ENCODE measurements at places on chromosomes 11 and 22.

- no peak for DNase-seq
Measured at GRCh38 chr11:13055200-13055599, 46.1 kb downstream of the RASSF10 start.

DNA sequence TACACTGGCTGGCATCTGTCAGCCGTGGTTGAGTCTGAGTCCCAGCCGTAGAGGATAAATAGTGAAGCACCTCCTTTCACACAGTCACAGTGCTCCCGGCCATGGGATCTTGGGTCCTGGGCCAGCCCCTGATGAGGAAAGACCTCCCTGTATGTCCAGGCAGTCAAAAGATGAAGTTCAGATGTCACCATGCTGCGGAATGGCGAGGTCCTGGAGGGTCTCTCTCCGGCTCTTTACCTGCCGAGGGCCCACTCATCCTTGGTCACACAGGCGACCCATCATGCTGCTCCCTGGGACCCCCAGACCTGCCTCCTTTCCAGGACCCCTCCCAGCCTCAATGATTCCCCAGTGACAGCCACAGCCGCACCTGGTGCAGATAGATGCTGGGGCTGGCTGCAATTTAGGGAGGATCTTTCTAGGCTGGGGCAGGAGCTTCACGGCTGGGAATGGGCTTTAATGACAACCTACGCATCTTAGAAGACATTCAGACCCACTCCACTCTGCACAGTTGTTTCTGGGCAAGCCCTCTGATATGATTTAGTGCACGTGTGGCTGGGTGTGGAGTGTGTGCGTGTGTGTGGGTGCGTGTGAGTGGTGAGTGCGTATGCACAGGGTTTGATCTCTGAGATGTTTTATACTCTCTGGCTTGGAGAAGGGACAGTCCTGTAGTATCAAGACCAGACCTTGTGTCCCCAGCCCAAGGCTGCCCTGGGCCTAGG is 79.7 kb downstream of the FBLN1 start:
- DNase-seq = no peak

- DNase-seq = no peak
Measured at GRCh38 chr11:126654886-126655806, 299.7 kb downstream of the ST3GAL4 start.

DNA sequence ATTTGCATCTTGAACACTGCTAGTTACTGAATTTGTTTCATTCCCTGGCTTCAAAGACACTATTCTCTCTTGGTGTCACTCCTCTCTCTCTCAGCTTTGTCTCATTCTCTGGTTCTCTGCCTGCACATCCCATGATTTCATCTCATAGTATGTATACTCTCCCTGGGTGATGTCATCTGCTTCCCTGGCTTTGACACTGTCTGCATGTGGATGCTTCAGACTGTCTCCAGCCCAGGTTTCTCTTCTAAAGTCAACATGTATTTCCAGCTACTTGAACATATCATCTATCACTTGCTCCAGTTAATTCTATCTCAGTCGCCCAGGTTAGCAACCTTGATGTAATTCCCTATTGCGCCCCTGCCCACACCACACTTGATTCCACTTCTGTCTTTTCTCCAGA is 9.3 kb upstream of the ACAT1 start:
- no peak for DNase-seq

DNA sequence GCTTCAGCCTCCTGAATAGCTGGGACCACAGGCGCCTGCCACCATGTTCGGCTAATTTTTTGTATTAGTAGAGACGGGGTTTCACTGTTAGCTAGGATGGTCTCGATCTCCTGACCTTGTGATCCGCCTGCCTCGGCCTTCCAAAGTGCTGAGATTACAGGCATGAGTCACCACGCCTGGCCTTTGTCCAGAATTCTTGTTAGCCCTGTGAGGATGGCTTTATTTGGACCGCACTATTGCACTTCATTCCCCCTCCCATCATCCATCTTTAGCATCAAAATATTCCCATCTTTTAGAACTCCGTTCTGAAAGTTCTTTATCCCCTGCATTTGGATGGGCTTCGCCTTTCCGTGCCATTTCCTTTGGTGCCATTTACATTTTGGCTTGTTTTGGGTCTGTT is 2.6 kb downstream of the SAMM50 start:
- no peak for DNase-seq

DNA sequence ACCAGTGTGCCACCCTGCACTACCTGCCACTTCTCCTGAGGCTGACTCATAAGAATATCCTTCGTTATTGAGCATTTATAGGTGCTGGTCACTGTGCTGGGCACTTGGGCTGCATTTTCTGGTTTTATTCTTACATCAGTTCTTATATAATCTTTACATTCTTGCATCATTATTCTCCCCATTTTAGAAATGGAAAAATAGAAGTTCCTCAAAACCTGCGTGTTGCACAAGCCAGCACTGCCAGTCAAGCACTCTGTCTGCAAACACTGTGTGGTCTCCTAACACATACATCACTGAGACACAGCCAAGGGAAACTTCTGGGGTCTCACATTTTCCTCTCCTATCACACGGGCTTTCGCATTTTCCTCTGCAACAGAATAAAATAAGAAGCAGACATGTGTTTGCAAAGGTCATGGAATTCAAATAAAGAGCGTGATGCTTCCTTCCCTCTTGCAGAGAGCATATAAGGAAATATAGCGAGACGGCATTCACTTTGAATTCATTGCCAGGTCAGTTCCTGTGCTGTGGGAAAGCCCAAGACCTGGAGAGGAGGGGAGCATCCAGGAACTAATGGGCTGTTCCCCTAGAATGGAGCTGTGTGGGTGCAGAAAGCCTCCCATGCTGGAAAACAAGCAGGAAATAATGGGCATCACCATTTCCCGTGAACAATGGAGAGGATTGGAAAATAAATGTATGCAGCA is 73.9 kb upstream of the SEZ6L start:
- DNase-seq = no peak

DNA sequence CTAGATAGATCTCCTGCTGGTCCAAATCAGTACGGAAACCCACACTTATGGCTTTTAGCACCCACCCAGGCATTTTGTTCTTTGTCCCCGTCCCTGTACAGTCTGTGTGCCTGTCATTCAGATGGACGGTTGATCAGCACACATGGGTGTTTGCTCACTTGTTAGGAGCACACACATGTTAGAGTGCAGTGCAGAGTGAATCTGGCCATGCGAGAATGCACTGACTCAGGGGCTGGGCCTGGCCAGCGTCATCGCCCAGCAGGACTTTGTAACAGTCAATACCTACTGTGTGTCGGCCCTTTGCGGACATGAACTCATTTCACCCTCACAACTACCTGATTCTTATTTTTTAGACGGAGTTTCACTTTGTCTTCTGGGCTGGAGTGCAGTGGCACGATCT is 3.4 kb downstream of the RPS6KA4 start:
- DNase-seq = no peak

DNA sequence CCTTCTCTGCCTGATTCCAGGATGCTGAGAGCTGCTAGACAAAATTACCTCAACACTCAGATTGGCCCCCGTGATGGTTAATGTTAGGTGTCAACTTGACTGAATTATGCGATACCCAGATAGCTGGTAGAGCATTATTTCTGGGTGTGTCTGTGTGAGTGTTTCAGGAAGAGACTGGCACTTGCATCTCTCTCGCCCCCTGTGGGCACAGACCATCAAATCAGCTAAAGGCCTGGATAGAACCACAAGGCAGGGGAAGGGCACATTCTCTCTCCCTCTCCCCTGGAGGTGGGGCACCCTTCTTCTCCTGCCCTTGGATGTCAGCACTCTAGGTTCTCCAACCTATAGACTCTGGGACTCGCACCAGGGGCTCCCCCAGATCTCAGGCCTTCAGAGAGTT is 79.7 kb downstream of the KIRREL3 start:
- no peak for DNase-seq

DNA sequence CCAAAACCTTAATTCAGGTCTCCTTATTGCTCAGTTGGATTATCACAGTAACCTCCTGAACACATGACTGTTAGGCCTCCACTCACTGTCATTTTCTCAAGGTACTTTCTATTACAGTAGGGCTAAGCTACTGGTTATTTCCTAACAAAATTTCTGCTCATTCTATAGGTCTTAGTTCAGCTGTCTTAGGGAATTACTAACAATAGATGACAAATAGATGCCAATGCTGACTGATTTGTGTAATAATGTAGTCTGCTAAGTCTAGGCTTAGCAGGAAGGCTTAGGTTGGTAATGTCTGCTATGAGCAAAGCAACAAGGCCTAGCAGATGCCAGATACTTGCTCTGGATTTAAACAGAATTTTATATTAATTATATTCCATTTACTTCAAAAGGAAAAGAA is 58.1 kb downstream of the RSF1 start:
- DNase-seq = no peak

DNA sequence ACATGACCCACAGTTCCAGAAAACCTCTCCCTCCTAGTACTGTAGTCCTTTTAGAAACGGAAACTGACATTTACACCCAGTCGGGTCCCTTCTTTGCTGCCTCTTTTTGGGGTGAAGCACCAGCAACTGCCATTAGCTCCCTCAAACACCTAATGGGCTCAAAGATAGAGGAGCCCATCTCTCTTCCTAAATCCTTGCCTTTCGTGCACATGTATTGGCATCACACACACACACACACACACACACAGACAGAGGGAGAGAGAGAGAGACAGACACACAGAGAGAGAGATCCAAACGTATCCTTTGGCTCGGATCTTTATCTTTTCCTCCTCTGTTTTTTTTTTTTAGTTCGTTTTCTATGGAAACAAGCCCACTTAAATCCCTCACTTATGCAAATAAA is 716 bp downstream of the GRM5 start:
- DNase-seq = no peak

DNA sequence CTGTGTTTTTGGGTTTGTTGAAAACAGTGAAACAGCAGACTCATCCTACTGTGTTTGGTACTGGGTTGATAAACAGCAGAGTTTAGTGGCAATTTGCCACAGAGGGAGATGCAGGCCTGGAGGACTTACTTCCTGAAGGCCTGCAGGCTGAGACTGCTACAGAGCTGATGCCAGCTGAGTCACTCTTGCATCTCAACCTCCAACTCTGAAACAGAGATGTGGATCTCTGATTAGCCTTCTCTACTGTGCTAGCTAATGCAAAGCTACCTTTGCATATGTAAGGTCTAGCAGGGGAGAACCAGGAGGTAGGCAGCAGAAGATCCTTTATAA is 14.3 kb downstream of the ATP5MG start:
- no peak for DNase-seq

DNA sequence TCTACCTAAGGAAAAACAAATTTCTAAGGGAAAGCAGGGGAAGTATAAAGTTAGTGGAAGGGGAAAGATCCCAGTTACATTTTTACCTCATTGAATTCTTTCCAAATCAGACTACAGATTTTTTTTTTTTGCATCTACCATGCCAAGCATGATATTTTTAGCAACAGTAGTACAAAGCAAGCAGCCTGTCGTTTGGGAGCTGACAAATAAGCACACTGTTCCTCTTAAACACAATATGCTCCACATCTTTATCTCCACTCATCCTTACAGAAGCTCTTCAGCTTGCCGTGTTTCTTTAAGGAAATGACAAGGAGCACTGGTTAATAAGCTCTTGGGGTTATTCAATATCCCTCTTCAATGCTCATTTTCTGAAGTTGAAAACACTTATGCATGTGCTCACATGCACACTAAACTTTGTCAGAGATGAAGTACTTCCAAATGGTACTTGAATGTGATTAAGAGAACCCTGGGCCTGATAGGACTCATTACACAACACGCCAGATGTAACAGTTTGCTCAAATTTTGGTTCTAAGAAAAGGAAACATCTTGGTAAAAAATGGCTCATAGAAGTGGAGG is 53.8 kb downstream of the PAX6 start:
- no peak for DNase-seq

GRCh38 chr11:58061813-58062212 is 31.1 kb downstream of the OR6Q1 start:
- no peak for DNase-seq

GRCh38 chr22:46569848-46570695 is 32.7 kb upstream of the CELSR1 start:
- DNase-seq = no peak

DNA sequence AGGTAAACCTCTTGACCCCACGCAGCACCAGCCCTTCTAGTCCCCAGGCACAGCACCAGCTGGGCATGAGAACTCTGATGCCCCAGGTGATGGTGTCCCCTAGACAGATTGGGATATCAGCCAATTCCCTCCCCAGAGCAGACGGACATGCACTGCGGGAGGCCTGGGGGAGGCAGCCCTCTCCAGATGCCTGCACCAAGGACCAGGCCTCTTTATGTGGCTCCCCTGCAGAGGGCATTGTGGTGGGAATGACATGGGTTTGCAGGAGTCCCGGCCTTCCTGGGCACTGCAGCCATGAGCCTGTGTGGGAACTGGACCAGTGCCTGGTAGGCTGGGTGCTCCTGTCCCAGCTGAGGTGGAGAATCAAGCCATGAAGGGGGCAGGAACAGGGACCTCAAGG is 25.9 kb downstream of the PPM1F start:
- DNase-seq = no peak

- DNase-seq = peak; percentile 10
Measured at GRCh38 chr11:57458410-57459163, 1.7 kb upstream of the RTN4RL2 start.

DNA sequence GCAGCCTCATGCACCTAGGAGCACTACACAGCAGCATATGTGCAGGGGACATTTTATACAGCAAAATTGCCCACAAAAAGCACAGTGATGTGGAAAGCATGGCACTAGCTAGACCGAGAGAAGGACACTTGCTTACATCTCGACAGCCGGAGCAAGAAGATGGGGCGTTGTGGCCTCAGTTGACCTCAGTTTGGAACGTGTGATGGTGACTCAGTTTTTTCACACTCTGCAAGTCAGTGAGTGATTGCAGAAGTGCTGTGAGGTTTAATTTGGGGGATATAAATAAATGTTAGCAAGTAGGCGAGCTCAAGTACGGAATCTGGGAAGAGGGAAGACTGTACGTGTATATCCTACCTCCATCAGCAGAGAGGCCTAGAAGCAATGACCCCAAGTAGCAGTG is 23.3 kb downstream of the LRP5 start:
- no peak for DNase-seq

- DNase-seq = no peak
Measured at GRCh38 chr22:41596776-41597634, 7.4 kb upstream of the PMM1 start.

- DNase-seq = no peak
Measured at GRCh38 chr11:65165410-65166317, 4.4 kb upstream of the SPDYC start.

GRCh38 chr22:46619830-46620501 is at the start of gene GRAMD4:
Gene GRAMD4, plus strand, starts transcription at chr22:46620386. Its CDS starts 6,414 bp downstream, at chr22:46626800.
- DNase-seq = no peak

DNA sequence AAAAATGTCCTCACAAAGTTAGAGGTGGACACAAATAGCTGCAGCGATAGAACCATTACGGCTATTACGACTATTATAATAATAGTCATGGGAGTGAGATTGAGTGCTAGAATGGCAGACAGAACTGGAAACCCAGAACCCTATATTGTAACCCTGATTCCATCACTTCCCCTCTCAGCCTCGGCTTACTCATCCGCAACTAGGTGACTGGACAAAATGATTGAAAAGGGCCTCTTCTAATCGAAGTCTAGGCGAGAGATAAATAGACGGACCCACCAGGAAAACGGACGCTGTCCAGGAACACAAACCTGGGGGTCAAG is 629 bp downstream of the PSMA1 start:
- no peak for DNase-seq

- peak; percentile 53 for DNase-seq
Measured at GRCh38 chr22:50620593-50621355, 7.2 kb downstream of the ARSA start.

Measured in activated effector memory CD4-positive, alpha-beta T cell treated with Interleukin-2 at 50 U/mL for 16 hours (primary cell).